ENCODE measurements at places on chromosomes 12 and 14.

- peak; percentile 47 for DNase-seq
These were observed 4.4 kb upstream of the EIF5 start for GRCh38 chr14:103329401-103330347.

- no peak for DNase-seq
These were observed 4.2 kb upstream of the GRIP1 start for GRCh38 chr12:66683073-66683472.

DNA sequence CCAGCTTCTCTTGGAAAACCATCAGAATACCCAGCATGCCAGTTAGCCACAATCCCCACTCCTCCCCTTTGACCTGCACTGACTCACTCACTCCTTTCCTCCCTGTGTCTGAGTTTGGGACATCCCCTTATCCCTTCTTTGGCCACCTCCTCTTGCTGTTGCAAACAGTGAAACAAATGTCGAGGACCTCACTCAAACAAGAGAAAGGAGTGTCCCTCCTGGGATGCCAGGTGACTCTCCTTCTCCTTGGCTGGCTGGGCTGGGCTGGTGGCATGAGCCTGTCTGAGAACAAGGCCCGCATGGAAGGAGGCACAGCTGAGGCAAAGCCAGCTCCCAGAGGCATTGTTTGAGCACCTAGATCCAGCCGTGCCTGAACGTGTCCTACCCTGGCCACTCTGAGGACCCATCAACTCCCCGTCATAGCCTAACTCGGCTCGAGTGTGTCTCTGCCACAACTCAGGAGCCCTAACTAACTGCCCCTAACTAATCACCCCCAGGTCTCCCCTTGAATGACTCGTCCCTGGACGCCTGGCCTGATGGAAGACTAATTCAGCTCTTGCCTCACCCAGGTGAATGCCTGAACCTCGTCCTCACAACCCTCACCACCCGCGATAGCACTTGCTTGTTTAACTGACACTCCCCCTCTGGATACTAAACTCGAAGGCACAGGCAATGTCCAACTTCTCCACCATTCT is 43.0 kb downstream of the NCOR2 start:
- no peak for DNase-seq

- DNase-seq, result no peak
These were observed 91.6 kb upstream of the ATF7IP start for GRCh38 chr12:14273913-14274311.

DNA sequence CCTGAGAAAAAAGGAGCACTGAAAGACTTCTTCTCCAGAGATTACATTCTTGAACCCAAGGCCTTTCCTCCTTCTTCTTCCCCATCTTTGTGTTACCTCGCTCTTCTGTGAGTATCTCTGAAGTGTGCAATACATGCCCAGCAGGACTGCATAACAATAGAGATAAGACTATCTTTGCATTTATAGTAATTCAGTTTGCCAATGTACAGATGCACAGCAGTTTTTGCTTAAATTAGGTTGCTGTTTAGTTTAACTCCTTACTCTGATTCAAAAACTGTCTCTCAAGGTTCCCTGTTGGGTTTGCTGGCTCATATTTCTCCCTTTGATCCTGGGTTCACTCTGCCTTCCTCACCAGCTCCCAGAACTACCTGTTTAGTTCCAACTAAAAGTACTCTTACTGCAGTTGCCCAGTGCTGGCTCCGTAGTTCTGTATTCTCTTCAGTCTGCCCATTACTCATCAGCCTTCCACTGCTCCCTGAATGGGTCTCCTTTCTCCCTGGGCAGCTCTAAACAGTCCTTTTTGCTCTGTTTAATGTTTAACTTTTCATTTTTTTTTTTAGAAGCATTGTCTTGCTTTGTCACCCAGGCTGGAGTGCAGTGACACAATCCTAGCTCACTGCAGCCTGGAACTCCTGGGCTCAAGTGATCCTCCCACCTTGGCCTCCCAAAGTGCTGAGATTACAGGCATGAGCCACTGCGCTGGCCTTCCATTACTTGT is 180.6 kb upstream of the CAND1 start:
- no peak for DNase-seq

DNA sequence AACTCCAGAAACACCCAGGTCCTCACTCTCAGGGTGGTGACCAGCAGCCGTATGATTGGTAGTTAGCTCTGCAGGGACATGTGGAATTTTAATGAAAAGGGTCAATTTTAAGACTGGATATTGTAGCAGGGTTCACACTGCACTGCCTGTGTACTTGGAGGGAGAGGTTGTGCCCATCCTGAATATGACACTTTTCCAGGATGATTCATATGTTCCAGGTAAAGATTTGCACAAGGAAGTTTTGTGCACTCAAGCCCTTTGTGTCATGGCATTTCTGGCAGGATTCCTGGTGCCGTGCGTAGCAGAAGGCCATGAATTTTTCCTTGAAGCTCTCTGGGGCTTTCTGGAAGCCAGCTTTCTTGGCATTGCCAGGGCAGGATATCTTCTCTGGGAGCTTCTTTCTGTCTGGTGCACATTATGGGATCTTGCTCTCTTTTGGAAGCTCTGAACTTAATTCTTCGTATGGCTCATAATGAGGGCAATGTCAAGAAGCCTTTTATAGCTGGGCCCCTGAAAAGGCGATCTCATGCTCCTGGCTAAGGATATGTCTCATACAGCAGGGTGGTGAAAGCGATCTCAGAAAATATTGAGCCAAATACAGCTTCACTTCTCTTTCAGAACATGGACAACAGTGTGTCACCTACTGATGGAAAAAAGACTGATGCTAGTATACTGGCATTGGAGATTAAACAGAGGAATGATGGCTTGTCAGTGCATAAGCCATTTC is 1133.9 kb downstream of the AACS start:
- no peak for DNase-seq
